DMS53 (cell line): ENCODE measurements at places on chromosomes 4 and X.

DNA sequence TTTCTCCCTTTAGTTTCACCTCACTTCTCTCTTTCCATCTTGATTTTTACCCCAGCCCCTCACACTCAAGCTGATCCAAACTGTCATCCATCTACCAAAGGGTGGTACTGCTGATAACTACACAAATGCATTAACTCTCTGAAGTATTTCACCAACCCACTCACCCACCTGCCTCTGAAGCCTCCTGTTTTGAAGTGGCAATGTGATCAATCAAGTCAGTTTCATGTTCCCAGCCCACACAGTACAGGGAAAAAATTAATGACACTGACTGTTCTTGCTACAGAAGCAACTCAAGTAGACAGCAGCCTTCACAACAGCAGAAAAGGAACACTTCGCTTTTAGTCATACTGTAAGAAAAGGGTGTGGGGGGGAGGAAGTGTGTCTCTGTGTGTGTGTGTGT is 183.0 kb upstream of the NOCT start:
- DNase-seq = no peak

- DNase-seq = no peak
Measured at GRCh38 chr4:23374259-23374658, 515.6 kb downstream of the PPARGC1A start.

DNA sequence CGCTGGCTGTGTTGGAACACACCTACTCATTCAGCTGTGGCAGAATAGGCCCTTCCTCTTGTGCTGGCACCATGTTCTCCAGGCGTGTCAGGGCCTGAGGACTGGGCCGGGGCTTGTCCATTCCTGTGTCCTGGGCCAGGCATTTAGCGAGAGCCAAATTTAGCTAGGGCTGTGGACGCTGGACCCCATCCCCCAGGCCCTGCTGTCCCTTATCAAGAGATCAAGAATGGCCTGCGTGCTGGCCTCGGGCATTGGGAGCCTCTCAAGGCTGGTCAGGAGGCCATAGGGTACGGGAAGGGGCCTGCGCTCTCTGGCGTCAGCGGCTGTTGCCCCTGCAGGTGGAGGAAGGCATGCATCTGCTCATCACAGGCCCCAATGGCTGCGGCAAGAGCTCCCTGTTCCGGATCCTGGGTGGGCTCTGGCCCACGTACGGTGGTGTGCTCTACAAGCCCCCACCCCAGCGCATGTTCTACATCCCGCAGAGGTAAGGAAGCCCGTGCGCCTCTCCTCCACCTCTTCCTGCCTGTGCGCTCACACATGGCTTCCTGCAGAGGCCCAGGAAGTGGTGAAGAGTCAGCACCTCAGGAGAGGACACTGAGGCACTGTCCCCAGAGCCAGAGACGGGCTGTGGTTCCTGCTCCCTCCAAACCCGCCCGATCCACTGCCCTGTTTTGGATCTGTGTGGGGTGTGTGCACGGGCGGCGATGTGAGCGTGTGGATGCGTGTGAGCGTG is 15.3 kb downstream of the ABCD1 start:
- DNase-seq = no peak

DNA sequence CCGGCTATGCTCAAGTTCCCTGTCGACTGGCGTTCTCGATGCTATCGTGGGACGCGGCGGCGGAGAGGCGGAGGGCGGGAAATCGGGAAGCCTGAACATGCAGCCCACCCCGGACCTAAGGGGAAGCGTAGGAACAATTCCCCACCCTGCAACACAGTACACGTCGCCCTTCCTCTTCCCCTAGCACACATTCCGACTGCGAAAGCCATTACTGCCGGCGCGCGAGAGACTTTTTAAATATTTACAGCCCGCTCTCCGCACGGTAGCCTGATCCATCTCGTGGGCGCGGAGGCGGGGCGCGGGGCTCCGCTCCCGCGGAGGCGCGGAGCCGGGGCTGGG is 48.1 kb upstream of the BCOR start:
- peak; percentile 58 for DNase-seq

DNA sequence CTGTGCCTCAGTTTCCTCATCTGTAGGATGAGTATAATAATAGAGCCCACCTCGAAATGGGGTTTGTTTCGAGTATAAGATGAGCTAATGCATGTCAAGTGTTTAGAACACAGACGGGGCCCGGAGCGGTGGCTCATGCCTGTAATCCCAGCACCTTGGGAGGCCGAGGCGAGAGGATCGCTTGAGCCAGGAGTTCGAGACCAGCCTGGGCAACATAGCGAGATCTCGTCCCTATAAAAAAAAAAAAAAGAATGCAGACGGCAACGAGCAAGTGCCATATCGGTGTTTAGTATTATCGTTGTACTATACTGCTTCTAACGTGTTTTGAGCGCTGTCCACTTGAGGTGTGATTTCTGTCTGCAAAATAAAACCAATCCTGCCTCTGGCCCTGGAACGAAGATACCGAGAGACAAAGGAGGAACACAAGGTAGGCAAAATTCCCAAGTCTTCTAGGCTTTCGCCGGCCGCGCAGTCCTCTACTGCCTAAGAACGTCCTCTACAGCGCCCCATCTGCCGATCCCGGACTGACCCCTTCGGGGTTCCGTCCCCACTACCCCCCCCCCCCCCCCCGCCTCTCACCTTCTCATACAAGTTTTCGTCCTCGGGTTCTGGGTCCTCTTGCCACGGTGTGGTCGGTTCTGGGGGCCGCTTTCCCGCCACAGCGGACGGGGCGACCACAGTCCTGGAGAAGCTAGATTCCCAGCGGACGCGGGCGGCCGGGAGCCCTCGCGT is 442 bp downstream of the NDUFB11 start:
- DNase-seq = peak; percentile 73

- DNase-seq = peak; percentile 74
Measured at GRCh38 chrX:132612821-132613564, 124.2 kb upstream of the MBNL3 start.

DNA sequence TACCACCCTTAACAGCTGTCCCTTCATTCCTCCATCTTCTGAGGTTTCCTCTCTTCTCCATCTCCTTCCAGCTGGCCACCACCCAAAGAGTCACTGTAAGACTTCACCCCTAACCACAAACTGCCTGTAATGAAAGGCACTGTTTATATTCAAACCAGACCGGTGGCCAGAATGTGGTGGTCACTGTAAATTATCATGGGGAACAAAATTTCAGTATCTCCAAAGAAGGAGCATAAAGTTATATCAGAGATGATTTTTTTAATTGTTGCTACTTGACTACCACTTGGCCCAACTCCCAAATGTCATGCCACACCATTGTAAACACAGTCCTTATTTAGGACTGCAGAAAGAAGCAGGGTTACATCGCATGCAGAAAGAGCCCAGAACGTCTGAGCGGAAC is 44.8 kb downstream of the SMARCA1 start:
- DNase-seq = no peak

GRCh38 chrX:17038277-17038676 is 91.8 kb downstream of the REPS2 start:
- no peak for DNase-seq

DNA sequence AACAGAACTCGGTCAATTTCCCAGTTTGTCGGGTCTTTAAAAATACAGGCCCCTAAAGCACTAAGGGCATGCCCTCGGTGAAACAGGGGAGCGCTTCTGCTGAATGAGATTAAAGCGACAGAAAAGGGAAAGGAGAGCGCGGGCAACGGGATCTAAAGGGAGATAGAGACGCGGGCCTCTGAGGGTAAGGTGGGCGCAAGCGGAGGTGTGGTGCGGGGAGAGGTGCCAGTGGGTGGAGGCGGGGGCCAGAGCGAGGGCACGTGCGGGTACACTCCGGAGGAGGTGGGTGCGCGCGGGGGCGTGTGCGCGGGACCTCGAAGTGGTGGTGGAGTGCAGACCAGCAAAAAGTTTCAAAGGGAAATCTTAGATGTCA is 787 bp upstream of the TET2 start:
- DNase-seq = peak; percentile 52

DNA sequence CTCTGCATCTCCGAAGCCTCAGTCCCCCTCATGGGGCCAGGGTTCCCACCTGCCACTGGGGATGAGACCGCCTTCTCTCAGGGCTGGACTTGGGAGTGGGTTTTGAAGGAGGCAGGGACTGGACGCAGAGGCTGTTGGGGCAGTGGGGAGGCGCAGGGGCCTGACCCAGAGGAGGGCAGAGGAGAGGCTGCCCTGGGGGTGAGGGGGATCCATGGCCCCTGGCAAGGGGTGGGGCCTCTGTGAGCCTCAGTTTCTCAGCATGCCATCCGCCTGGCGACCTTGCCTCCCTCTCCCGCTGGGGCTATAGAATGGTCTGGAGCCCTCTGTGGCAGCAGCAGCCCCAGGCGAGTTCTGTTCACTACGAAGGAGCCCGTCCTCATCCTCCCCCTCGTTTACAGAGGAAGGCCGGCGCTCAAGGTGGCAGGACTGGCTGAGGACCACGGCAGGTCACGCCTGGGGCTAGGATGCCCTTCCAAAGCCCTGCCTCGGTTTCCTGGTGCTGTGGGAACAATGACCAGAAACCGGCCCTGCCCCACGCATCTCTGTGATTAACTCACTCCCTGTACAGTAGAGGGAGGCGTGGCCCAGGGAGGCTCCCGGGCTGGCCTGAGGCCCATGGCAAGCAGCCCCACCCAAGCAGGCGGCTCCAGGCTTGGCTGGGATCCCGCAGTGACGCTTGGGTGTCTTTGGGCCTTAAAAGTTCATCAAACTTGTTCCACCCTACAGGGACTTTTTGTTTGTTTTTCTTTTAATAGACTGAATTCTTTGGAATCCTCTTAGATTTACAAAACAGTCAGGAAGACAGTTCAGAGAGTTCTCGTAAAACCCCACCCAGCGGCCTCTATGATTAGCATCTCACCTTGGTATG is 16.0 kb upstream of the SH3TC1 start:
- DNase-seq = no peak

GRCh38 chr4:144338148-144338547 is 197.6 kb upstream of the GYPA start:
- no peak for DNase-seq

GRCh38 chrX:119784747-119785446 is 6.5 kb downstream of the RPL39 start:
- DNase-seq = peak; percentile 64

- no peak for DNase-seq
Measured at GRCh38 chr4:170748975-170749374, 659.2 kb upstream of the AADAT start.

GRCh38 chrX:110691446-110691845 is 104.2 kb downstream of the CHRDL1 start:
- no peak for DNase-seq

- DNase-seq = no peak
Measured at GRCh38 chr4:87732033-87732765, 67.2 kb upstream of the IBSP start.

GRCh38 chr4:123613586-123614344 is 217.2 kb downstream of the SPRY1 start:
- peak; percentile 29 for DNase-seq

- DNase-seq = no peak
Measured at GRCh38 chr4:76470064-76470463, 35.0 kb downstream of the SHROOM3 start.

- DNase-seq = no peak
Measured at GRCh38 chr4:174358410-174358809, 74.7 kb downstream of the CEP44 start.

DNA sequence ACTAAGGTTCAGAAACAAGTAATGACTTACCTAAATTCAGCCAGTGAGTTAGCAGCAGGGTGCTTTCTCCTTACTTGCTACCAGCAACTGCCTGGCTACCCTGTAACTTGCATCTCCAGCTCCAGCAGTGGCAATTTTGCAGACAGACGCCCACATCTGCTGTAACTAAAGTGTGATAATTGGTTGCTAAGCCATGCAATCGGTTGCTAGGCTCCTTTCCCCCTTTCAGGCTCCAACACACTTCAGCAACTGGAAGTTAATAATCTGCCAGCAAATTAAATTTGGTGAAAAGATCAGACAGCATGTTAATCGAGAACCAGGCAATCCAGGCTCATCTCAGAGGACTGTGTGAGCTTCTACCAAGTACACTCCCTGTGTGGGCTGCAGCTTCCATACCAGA is 24.2 kb upstream of the ARHGEF9 start:
- DNase-seq = no peak

DNA sequence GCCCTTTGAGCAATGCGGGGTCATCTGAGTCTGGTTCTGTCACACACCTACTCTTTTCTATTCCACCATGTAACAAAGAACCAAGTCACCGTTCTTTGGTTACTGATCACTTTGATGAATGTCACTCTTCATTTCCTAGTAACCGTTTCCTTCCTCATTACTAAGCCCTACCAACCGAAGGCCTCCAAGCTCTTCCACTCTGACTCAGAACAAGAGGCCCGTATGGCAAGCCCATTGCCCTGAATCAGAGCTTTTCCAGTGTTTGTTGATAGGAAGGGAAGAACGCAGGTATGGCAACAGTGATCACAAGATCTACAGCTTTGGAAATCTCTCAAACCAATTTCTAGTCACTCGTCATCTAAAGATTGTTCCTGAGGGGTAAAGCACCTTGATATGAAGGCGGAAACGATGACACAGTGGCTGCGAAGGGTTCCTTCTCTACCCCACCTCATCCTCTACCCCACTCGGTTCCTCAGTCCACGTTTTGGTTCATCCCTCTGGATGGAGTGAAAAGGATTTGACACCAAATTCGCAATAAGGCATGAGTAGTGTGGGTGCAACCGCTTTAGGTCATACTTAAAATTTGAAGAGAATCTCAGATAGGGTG is 28.0 kb upstream of the CD40LG start:
- DNase-seq = no peak

GRCh38 chrX:17812763-17813162 is 48.3 kb downstream of the RAI2 start:
- peak; percentile 52 for DNase-seq

DNA sequence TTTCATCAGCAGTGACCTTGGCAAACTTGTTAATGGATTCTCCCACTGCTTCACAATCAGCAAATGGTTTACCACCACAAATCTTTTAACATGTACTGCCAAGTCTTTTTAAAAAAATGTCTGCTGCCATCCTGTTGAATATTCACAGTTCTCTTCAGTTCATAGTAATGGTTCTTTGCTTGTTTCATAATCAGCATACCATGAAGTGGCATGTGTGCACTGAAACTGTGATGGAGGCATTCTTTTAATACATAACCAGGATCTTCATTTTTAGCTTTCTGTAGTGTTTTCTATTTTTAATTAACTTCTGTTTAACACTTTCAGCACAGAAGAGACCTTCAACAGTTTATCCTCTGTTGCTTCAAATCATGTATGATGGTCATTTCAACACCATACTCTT is 230.1 kb upstream of the ARSJ start:
- no peak for DNase-seq

DNA sequence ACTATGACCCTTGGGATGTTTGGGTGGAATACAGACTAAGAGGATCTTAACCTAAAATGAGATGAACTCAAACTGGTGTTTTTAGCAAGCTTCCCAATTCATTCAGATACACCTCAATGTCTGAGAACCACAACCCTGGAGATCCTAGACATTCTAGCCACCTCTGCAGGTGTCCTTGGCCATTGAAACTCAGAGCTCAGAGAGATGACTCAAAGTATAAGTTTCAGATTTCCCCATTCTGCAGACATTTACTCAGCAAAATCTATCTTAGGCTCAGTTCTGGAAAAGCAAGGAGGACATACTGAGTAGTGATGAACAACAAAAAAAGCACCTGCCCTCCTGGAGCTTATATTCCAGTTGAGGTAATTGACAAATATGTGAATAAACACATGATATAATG is 47.8 kb downstream of the COMMD8 start:
- no peak for DNase-seq
